GOT3 (cell line): ENCODE measurements at places on chromosomes 13 and 19.

GRCh38 chr19:1668048-1668485, 15.7 kb upstream of the TCF3 start:
- no peak for DNase-seq

GRCh38 chr13:28566283-28566682, 71.4 kb upstream of the FLT1 start:
- DNase-seq, result no peak

DNA sequence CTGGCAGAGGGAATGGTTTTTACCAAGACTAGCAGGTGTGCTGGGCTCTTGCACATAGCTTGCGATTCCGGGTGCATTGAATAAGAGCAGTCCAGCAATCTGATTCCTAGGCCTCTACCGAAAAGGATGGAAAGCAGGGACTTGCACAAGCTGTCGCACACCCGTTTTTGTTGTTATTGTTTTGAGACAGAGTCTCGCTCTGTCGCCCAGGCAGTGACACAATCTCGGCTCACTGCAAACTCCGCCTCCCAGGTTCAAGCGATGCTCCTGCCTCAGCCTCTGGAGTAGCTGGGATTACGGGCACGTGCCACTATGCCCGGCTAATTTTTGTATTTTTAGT, 5.5 kb downstream of the EBI3 start:
- DNase-seq, result no peak

DNA sequence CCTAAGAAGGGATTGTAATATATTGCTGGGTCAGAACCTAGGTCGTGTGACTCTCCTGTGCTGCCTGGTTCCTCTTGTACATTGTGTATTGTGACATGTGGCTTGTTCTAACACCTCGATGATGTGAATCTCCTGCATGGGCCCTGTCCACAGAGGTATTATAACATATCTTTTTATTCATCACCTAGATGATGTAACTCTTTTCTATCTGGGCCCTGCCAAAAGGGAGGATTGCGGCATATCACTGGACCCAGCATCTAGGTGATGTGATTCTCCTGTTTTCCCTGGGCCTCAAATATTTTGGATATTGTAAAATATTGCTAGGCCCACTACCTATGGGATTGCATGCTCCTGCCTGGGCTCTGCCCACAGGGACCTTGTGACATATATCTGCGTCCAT, 33.4 kb upstream of the ZNF254 start:
- no peak for DNase-seq

DNA sequence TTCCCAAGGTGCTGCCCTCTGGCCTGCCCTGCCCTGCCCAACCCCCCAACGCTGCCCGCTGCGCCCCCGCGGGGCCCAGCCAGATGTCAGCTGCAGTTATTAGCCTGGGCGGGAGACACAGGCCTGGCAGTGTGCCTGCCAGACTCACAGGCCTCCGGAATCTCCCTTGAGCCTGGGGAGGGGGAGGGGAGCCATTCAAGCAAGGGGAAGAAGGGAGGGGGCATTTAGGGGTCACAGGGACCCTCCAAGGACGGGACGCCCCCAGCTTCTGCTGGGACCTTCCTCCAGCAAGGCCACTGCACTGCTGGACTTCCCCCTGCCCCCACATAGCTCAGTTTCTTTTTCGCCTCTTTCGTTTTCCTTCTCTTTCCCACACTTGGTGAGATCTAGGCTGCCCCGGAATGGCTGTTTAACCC, 2.6 kb upstream of the JUNB start:
- DNase-seq, result no peak

DNA sequence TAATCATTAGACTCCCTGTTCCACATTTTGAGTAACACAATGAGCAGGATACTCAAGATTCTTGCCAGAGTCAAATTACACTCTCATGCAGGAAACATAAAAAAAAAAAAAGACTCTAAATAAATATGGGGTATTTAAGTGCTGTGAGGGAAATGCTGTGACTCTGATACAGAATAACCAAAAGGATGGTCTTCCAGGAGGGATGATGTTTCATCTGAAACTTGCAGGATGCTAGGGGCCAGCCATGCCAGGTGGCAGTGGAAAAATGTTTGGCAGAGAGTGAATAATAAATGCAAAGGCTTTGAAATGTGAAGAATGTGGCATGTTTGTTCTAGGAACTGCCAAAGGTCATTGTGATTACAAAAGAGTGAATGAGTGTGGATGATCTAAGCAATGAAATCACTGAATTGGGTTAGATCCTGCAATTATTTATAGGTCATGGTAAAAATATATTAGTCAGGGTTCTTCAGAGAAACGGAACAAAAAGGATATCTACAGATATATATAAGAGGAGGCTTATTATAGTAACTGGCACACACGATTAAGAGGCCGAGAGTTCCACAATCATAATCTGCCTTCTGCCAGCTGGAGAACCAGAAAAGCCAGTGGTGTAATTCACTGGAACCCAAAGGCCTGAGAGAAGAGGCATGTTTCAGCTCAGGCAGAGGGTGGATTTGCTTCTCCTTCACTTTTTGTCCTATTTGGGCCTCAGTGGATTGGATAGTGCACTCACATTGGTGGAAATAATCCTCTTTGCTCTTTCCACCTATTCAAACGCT, 1832.8 kb upstream of the MIR17HG start:
- DNase-seq, result no peak

DNA sequence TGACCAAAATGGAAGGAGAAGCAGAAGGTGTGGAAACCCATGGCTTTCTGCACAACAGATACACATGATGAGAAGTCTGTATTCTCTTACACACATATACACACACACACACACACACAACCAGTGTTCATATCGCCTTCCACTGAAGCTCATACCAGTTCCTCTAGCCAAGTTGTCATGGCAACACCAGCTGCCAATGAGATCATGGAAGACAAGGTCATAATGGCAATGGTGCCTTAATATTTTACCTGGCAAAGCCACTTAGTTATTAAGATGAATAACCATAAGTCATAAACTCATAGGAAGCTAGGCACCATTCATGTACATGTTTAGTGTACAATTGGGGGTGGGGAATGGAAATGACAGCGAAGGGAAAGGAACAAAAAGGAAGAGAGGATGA, 2.6 kb upstream of the DHRS12 start:
- no peak for DNase-seq

DNA sequence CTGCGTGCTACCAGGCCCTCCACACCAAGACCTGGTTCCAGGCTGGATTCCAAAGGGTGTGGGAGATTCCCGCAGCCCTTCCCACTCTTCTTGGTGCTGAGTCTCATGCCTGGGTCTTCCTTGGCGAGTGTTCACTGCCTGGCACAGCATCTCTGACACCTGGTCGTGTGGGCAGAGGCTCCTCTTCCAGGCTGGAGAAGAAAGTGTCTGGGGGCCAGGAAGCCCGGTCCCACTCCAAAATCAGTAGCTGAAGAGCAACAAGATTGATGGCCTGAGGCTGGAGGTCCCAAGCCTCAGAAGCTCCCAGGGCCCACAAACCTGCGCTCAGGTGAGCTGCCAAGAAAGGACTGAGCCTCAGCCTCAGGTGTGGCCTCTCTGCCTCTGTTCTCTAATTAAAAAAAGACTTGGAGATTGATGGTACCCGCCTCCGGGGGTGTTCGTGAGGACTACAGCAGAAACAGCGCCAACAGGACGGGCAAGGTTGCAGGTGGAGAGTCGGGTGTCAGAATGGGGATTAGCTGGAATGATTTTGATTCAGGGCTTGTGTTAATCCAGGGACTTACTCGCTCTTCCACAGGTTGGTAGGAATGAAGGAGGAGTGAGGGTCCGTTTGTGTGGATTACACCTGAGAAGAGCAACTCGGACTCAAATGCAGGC, 217.5 kb downstream of the TEX29 start:
- DNase-seq, result no peak

DNA sequence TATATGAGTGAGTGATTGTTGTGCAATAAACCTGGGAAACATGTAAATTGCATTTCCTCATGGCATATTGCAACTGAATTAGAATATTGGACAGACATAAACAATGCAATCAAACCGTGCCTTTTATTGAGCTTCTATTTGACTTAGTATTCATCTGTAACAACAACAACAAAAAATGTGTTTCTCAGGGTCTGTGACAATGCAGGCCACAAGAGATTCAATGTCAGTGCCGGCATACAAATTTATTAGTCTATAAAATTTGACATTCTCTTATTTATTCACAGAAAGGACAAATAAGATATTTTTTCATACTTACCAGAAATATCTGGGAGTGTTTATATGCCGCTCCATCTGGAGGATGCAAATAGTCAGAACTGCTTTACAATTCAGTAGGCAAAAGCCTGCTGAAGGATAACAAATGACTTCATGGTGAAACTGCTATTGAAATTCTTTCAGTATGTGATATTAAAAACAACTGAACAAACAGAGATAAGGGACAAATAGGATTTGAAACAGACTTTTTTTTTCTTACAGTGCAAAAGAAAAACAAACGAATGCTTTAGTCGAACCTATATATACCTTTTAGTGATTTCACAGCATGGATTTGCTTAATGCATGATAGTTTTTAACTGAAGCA, 77.2 kb downstream of the DACH1 start:
- no peak for DNase-seq

DNA sequence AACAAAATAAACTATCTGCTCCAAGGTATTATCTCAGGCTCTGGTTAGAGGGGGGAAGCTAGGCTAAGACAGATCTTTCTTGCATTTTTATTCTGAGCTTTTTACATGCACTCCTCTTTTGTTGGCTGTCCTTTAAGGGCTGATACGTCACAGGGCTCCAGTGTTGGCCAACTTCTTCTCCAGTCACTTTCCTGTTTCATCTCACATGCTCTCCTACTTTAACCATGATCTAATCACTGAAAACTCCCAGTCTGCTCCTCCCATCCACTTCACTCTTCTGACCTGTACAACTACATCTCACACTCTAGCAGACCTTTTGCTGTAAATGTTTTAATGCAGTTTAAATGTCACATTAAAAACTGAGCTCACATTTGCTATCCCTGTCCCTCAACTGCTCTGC, 510.0 kb upstream of the KLF12 start:
- DNase-seq, result no peak
